ENCODE measurements at places on chromosomes 5 and 9.

DNA sequence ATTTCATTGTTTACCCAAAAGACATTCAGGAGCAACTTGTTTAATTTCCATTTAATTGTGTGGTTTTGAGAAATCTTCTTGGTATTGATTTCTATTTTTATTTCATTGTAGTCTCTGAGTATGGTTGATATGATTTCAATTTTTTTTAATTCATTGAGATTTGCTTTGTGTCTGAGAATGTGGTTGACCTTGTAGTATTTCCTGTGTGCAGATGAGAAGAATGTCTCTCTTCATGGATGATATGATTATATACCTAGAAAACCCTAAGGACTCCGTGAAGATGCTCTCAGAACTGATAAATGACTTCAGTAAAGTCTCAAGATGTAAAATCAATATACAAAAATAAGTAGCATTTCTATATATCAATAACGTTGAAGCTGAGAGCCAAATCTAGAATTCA, 202.4 kb upstream of the CDH9 start:
- DNase-seq, result no peak

DNA sequence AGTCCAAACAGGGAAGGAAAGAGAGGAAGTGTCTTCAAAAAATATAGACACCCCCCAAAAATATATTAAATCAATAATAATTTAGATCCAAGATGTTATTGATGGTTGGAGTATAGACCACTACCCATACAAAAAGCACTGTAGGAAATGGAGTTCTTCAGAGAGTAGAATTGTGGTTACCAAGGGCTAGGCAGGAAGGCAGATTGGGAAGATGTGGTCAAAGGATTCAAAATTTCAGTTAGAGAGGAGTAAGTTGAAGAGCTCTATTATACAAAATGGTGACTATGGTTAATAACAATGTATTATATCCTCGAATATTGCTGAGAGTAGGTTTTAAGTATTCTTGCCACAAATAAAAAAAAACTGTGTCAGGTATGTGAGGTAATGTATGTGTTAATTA, 149.4 kb downstream of the CWC27 start:
- DNase-seq, result no peak

GRCh38 chr9:31030741-31031202, 1353.7 kb upstream of the ACO1 start:
- DNase-seq, result no peak

- DNase-seq, result no peak
These were observed 65.1 kb downstream of the ANKH start for GRCh38 chr5:14806456-14806855.

- no peak for DNase-seq
These were observed 823 bp downstream of the ST6GALNAC6 start for GRCh38 chr9:127898433-127899127.

GRCh38 chr9:121819428-121820231, 168.2 kb downstream of the DAB2IP start:
- DNase-seq, result no peak

- no peak for DNase-seq
These were observed 35.5 kb upstream of the PTCH1 start for GRCh38 chr9:95552255-95552654.

GRCh38 chr5:665541-665955, 27.6 kb downstream of the TPPP start:
- no peak for DNase-seq

GRCh38 chr9:129258823-129259301, 80.8 kb upstream of the IER5L start:
- DNase-seq, result no peak

DNA sequence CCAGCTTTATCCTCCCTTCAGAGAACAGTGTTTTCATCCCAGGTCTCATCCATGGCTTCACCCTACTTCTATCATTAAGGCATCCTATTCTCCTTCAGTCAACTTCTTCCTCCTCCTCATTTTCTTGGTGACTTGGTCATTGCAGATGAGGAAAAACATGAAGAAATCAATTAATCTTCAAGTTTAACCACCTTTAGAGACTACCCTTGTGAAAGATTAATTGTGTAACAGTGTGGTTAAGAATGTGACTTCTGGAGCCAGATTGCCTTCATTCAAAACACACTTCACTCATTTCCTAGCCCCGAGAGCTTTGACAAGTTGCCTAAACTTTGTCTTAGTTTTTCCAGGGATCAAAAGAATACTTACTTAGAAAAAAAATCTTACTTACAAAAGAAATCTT, 110.0 kb downstream of the STK32A start:
- DNase-seq, result no peak

DNA sequence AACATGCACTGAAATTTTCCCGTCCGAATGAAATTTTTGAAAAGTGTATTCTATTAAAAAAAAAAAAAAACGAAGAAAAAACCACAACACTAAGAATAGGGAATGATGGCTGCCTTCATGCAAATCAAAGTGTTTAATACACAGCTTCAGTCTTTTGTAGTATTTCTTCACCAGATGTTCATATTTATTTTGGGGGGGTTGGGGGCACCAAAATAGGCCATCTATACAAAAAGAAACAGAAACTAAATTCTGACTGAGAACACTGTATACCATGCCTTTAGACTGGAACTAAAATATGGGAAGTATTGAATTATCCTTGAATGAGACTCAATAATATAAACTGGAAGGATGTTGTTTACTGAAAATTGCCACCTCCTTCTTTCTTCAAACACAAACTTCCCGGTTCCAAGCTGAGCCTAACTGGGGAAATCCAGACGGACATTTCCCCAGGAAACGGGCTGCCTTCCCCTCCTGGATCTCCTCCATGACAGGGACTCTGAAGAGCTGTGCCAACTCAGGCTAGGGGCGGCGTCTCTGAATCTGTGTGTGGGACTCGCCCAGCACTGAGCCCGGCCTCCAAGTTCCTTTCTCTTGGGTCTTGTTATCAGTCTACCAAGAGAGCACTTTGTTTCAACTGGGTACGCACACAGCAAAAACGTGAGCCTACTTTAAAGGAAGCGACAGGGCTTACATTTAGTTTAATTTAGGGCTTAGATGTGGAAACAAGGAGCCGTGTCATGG, 511.3 kb upstream of the ADAMTS16 start:
- DNase-seq, result no peak

DNA sequence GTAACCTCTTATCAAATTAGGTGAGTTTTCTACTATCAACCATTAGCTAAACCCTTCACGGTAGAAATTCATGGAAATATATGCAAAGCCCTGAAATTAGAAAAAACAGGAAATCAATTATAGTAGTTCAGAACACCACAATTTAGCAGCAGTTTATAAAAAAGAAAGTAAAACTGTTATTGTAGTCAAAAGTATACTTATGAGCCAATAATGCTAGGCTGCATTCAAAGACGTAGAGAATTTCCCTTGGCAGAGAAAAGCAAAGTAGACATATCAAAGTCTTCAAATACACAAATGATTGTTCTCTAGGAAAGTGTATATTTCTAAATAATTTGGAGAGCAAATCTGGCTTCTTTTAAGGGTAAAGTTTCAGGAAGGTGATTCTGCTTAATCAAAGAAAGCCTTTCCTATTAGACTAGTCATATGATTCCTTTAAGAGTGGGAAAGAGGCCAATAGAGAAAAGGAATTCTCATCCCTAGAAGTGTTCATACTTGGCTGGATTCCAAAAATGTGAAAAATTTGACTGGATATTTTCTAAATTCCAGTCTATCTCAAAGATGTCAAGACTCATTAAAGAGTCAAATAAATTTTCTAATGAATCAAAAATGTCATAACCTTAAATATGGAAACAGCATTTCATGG, 185.5 kb downstream of the SMC2 start:
- no peak for DNase-seq

- no peak for DNase-seq
These were observed 101.7 kb downstream of the GDNF start for GRCh38 chr5:37738057-37738691.

DNA sequence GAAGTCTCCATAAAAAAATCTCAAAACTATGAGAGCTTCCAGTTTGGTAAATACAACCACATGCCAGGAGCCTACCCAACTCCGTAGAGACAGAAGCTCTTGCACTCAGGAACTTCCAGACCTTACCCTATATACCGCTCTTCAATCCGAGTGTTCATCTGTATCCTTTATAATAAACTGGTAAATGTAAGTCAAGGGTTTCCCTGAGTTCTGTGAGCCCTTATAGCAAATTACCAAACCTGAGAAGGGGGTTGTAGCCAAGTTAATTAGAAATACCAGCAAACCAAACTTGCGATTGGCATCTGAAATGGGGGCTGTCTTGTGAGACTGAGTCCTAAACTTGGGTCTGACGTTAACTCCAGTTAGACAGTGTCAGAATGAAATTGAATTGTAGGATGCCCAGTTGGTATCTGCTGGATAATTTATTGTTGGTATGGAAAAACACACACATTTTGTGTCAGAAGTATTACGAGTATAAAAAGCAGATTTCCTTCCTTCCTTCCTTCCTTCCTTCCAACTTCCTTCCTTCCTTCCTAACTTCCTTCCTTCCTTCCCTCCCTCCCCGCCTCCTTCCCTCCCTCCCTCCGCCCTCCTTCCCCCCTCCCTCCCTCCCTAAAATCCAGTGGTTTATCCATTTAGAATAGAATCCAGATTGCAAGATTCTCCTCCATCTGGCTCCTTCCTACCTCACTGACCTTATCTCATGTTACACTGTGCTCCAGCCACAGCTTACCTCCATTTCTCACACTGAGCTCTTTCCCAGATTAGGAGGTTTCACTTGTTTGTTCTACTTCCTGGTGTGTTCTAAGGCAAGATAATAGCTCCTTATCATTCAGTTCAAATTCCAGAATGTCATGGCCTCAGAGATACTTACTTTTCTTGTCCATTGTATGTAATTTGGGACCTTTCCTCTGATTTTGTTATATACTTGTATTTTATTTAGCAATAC, 196.7 kb downstream of the WDR70 start:
- no peak for DNase-seq

DNA sequence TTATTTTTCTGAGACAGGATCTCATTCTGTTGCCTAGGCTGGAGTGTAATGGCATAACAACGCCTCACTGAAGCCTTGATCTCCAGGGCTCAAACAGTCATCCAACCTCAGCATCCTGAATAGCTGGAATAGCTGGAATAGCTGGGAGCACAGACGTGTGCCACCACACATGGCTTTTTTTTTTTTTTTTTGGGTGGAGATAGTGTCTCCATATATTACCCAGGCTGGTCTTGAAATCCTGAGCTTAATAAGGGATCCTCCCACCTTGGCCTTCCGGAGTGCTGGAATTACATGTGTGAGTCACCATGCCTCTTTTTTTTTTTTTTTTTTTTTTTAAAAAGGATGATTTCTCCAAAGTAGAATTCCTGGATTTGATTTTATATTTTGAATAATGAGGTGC, 60.7 kb downstream of the NSD1 start:
- no peak for DNase-seq

DNA sequence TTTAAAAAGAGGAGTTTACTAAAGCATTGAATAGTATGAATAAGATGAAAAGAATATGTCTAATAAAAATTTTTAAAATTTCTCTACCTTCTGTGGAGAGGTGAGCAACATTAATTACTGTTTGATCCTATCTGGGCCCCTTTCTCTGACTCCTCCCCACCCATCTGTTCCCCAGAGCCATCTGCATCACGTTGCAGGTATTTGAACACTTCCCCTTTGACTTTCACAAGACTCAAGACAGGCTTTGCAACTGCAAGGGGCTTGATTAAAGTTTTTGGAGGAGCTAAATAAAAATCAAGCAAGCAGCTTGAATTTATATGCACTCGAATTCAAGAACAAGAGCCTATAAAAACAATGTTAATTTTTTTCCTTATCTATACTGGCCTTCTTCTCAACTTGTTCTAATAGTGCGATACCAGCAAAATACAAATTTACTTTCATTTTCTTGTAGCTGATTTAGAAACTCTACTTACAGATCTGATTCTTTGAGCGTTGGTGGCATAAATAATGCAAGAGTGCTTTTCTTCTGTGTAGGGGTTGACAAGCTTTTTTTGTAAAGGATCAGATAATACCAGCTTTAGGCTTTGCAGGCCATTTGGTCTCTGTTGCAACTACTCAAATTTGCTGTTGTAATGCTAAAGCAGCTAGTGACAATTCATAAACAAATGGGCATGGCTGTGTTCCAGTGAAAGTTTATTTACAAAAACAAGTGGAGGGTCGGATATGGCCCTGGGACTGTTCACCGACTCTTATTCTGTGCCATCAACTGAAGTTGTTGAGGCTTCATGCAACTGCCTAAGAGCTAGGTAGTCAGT, 21.2 kb downstream of the TXNDC8 start:
- DNase-seq, result no peak

GRCh38 chr5:75510836-75511434, 494 bp downstream of the CERT1 start:
- DNase-seq, result no peak

DNA sequence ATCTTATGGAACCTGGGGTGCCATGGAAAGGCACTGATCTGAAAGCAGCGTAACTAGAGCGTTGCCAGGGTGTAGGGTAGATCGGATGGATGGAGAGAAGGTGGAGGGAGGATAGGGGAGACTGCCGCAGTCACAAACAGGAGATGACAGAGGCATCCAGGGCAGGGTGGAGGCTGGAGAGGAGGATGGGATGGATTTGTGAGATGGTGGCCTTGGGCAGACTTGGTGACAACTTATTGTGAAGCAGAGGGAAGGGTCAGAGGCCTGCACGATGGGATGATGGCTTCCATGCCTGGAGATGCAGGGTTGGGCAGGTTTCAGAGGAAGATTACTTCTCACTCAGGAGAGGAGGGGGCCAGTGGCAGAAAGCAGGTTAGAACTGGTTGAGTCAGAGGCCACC, 2.4 kb downstream of the GLIPR2 start:
- no peak for DNase-seq

GRCh38 chr5:140003519-140003918, 39.6 kb downstream of the NRG2 start:
- no peak for DNase-seq

GRCh38 chr5:72013766-72014624, 93.3 kb upstream of the MAP1B start:
- no peak for DNase-seq

DNA sequence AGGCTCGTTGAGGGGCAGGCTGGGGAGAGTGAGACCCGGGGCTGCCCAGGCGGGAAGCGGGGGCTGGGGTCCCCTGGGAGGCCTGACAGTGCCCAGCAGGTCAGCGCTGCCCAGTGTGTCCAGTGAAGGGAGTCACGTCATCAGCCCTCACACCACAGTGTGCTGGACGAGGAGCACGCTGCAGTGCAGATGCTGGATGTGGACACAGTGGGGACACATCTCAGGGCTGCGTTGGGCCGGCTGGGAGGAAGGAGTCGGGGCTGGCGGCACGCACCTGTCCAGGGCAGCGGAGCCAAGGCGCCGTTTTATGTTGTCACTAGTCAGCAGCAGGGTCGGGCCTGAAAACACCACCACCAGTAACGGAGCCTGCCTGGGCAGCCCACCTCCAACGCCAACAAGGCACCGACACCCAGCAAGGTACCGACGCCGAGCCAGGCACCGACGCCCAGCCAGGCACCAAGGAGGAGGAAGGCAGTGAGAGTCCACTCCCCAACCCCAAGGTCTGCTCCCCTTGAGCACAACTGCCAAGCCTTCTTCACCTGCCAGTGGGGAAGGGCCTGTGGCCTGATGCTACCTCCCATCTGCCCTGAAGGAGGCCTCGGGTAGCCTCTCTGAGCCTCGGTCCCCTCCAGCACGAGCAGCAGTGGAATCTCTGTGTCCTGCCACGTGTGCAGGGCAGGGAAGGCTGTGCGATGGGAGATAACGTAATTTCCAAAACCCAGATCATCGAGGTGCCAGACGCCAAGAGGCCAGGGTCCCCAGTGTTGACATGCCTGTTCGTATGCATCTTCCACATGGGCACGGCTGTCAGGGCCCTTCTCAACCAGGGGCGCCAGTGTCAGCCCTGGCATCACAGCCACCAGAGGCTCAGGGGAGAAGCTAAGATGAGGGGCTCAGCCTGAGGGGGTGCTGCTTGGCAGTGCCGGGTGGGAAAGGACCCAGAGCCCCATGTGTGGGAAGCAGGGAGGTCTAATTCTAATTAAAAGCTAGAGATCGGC, 21.9 kb upstream of the NSMF start:
- no peak for DNase-seq

GRCh38 chr5:124252191-124252638, 494.2 kb downstream of the ZNF608 start:
- no peak for DNase-seq
